ENCODE measurements at places on chromosomes 1 and 21.
A peak's percentile ranks its signal among the peaks of the same experiment; 100 is the strongest.

DNA sequence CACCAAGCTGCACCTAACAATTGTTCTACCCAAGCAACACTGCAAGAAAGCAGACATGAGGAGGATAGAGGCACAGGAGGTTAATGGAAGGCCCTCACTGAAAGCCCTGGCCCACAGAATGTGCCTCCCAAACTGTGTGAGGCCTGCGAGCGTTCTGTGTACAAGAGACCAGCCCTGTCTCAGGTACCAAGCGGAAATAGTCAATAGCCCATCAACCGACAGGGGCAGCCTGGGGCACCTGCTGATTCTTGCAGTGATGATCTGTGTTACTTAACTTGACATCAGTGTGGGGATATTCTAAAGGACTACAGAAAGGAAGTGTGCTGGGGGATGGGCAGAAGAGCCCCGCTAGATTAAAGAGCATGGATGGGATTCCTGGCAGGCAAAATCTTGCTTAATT, 392.4 kb downstream of the KCNH1 start:
- no peak for DNase-seq

DNA sequence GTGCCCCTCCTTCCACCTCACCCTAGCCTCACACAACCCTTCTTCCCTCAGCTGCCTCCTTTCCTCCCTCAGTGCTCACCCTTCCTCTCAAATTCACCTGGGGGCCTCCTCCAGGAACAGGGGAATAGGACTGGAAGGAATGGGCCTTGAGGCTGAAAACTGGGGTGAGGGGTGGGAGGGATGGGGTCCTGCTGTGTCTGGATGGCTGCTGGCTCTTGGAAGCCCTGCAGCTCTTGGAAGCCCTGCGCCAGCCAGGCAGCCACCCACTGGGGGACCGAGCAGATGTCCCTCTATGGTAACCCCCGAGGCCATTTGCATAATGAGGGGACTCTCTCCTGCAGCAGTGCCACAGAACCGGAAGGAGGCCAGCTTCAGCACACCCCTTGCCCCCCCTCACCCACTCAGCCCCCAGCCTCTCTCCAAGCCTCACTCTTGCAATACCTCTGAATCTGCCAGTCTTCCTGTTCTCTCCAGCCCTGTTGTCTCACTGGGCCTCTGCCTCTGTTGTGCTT, 85.2 kb downstream of the KIRREL1 start:
- DNase-seq, result no peak

DNA sequence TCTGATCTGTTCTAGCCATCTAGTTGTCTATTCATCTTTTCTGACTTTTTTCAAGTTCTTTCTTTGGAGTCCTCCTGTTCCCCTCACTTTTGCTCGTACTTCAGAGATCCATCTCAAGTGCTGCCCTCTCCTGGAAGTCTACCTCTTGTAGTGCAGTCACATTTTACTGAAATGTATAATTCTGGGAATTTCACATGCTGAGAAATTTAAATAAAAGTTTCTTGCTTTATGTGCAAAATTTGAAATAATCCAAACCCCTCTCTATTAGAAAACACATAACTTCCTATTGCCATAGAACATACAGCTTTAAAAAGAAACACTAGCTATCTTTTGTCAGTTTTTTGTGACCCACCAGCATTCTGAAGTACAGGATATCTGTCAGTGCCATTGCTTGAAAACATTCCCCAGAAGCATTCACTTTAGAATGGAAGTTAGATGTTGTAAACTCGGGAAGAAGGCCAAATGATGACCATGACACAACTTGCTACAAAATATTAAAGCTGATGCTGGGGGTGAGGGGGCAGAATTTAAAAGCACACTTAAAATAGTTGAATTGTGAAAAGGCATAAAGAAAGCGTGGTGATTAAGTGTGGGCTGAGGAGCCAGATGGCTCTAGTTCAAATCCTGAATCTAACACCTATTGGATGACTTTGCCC, 22.0 kb downstream of the RLF start:
- no peak for DNase-seq

DNA sequence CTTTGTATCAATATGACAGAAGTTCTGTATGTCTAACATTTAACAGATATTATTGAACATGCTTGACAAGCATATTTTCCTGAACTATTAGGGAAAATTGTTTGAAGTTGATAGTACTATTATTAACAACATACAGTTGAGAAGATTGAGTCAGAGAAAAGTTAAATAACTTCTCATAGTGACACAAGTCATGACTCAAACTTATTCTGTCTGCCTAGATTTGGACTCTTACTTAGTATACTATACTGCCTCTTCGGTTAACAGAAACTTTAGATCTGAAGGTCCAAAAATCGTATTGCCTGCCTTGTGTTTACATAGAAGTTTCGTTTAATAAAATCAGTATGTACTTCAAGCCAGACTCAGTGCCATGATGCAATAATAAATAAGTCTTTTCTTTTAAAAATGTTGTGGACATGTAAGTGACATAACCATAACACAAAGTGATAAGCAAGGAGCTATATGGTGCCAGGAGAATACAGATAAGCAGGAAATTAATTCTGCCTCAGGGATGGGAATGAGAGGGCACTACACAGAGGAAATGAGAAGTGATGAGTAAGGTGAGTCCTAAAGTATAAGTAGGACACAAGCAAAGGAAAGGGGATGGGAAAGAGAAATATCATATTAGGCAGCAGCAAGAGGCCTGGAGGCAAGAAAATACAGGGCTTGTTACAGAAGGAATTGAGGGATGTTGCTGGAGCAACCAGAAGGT, 48.1 kb downstream of the LHX9 start:
- no peak for DNase-seq

- no peak for DNase-seq
These were observed 35.5 kb downstream of the CDC14A start for GRCh38 chr1:100387657-100388350.

- no peak for DNase-seq
These were observed 22.0 kb downstream of the MRPL37 start for GRCh38 chr1:54221867-54222484.

DNA sequence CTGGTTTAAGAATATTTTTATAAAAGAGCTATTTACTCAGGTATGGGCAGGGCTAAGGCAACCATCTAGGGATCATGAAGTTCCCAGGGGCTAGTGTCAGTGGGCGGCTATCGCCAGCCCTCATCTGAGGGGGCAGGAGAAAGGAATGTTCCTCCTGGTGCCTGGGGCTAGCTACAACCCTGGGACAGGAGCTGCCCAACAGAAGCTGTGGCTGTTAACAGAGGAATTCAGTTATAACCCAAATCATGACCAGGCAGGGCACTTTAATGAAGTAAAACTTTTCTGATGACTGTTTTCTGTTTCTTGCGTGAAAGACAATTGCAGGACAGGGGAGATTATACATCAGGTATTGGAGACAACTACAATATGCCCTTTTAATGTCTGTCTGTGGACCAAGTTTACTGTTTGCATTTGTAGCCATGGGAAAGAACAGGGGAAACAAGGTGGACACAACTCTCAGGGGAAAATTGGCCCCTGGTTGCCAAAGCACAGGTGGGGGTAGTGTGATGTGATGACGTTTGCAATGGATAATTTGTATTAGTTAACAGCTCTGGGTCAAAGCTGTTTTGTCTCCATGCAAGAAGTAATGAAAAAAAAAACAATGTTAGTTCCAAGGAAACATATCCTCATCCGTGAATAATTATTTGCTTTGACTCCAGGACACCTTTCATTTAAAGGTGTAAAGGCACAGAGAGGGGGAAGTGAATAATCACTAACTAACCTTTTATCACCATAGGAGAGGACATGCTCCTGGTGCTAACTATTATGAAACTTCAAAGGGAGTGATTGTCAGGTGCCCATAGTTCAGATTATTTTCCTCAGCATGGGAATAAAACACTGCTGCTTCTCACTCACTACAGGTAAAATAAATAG, 105.2 kb downstream of the TSEN15 start:
- DNase-seq, result no peak

DNA sequence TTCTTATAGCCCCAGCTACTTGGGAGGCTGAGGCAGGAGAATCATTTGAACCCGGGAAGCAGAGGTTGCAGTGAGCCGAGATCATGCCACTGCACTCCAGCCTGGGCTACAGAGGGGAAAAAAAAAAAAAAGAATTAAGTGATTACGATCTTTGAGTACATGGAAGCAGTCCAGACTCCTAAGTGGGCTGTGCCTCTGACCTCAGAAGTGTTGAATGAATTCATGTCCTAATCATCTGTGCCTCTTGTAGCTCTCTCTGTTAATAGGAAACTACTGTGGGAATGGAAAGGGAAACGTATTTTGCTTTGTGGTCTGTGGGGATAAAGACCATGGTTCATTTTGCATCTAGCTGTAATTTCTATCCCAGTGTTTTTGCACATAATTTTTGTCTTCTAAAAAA, 8.4 kb upstream of the IVNS1ABP start:
- no peak for DNase-seq

- peak; percentile 20 for DNase-seq
These were observed 13.2 kb downstream of the SYT11 start for GRCh38 chr1:155872527-155872926.

DNA sequence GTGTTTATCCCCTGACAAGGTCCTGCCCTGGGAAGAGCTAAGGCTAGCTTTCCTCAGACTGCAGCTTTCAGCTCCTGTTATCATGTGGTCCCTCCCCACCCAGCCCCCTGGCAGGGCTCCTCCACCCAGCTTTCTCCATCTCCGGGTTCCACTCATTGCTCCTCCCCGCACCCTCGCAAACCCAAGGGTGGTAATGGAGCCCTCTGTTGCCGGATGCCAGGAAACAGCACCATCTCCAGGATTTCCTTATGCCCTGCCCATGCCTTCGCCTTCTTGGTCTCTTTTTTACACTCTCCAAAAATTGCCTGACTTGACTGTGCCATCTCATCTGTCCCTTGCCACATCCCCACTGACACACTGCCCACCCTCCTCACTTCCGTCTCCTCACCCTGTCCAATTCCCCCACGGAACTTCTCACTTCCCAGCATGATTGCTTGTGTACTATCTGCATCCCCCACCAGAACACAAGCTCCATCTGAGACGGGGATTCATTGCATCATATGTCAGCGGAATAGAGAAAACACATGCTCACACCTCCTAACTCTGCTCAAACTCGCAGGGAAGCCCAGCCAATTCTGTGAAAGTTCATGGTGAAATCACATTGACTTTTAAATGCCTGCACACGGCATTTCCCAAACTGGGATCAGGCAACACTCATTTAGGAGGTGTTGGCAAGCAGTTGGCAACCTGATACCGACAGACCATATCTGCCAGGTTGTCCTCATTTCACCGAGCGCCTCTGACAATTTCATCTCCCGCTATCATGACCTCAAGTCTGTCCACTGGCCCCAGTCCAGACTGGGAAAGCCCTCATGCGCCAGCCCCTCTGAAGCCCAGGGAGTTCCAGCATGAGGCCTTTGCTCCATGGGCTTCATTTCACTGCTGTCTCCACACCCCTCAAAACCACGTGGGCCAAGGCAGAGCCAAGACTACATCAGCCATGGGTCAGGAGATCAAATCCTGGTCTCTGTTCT, 201.1 kb downstream of the MATN1 start:
- DNase-seq, result no peak

- no peak for DNase-seq
These were observed 84.4 kb upstream of the JAK1 start for GRCh38 chr1:65050735-65051134.

DNA sequence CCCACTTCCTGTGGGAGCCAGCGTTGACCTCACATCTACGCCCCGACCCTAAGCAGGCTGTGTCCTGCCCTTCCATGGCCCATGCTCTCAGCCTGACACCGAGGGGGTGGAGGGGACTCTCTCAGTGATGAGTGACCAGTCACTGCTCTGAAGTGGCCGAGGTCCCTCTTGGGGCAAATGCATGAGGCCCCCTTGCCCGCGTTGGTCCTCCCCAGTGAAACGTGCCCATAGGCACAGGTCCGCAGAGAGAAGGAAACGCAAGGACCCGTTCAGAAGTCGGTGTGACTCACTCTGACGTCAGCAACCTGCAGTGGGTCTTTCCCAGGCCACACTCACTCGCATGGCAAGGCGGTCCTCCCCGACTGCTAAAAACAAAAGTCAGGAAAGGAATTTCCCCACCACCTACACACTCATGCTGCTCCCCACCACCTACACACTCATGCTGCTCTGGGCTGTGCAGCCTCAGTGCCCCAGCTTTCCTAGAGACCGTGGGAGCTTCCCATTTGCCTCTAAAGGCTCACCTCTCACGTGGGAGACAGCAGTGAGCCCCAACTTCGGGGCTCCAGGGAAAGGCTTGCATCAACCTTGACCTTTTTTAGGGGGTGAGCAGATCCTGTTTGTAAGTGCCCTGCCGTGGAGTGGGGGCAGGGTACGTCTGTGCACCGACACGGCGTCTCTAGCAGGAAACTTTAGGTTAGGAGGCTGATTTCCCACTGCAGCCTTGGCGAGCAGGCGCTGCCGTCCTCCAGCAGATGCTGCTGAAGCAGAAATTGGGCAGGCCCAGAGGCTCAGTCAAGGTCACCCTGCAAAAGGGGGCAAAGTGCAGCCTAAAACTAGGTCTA, 11.4 kb downstream of the UBASH3A start:
- peak; percentile 55 for DNase-seq

- no peak for DNase-seq
These were observed 1.7 kb upstream of the ADAR start for GRCh38 chr1:154609398-154610380.

DNA sequence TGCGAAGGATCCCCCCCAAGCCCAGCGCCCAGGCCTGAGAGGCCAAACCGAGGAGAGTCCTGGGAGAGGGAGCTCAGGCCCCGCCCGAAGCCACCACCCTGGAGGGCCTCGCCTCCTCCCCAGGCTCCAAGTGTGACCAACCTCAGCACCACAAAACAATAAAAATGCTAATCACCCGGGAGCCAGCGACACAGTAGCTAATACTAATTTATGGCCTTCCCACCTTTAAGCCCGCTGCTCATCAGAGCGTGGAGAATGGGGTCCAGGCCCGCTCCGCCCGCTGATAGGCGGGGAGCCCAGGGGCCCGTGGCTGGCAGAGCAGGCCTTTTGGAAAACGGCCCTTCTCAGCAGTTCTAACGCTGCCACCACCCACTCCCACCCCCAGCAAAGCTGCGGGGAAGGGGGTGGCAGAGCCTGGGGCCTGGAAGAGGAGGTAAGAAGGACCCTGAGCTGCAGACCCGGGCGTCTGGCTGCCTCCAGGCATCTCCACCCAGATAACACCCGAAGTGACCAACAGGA, 20.4 kb upstream of the TAS1R2 start:
- DNase-seq, result no peak

- DNase-seq, result no peak
These were observed 96.7 kb upstream of the TRABD2B start for GRCh38 chr1:48093696-48094528.

DNA sequence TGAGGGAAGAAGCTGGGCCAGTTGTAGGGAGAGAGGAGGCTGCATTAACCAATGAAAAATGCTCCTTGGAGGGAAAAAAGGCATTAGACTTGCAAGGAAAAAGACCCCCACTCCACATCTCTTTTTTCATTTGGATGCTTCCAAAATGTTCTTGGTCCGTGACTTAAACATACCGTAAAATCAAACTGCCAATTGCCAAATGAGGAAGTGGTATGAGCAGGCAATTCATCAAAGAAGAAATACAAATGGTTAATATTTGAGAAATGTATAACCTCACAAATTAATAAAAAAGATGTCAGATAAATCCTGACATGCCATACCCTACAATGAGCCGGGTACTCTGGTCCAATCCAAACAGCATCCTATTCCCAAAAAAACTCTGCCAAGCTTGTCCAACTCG, 30.6 kb downstream of the KANK4 start:
- no peak for DNase-seq

All from nucleus accumbens (tissue), 56 donors.